IPS-NIHi11 (cell line): ENCODE measurements at places on chromosomes 1 and 21.

DNA sequence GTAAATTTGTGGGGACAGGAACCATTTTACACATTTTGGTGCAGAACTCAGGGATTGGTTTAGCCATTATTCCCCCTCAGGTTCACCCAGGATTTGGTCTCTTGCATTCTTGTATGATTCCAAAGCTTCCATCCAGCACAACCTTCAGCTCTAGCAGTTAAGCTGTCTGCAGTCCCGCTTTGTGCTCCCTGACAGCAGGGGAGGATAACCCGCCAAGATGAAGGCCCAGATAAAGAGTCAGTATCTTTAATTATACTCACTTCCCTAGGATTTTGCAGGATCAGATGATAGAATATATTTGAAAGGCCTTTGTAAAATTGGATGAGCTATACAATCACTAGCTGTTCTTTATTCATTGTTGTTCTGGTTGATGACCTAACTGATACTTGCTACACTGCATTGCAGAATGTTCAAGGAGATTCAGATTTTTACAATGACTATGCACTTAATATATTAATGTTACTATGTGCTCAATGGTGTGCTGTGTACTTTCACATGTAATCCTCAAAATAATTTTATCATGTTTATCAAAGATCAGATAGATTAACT is 49.8 kb downstream of the SLC16A1 start:
- no peak for DNase-seq

GRCh38 chr1:169288011-169288414 is 79.6 kb downstream of the NME7 start:
- DNase-seq: no peak

DNA sequence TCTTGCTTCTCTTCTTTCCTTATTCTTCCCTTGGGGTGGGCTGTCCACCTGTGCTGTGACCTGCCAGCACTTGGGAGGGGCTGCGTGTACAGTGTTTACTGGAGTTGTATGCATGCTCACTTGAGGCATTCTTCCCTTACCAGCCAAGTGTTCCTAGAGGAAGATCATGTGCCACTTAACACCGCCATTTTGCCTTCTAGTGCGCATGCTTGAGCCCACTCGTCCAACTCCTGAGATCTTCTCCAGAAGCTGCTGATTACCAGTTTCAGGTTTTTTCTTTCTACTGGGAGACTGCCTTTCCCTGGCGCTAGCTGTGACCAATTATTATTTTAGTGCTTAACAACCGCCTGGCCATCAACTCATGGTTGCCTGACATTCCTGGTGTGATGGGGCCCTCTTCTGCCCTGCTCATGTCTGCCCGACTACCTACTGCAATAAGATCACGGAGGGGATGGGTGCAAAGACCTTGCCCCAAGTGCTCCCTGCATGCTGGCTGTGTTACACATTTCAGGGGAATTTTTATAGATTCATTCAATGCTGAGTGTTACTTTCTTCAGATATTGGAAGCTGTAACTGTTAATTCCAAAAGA is 74.2 kb upstream of the B3GALT5 start:
- no peak for DNase-seq

- DNase-seq: no peak
These were observed 32.3 kb downstream of the CHRM3 start for GRCh38 chr1:239418681-239419080.

GRCh38 chr1:175009532-175009931 is 9.8 kb downstream of the CACYBP start:
- no peak for DNase-seq
